ENCODE measurements at places on chromosomes 1 and 21.

GRCh38 chr1:202046748-202047708 lies 36.6 kb downstream of the ELF3 start:
- no peak for DNase-seq

DNA sequence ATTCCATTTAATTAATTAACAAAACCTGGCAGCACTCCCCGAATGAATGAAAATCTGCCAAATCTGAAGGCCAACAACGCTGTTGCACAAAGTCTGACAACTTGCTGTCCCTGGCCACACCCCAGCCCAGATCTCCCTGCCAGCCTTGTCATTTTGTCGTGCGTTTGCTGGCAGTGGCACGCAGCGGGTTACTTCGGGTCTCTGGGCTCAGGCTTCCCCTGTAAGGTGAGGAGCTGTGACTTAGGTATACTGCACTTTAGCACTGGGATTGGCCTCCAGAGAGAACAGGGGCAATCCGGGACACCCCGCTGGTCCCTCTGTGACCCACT lies 34.3 kb upstream of the SIM2 start:
- DNase-seq: no peak

- DNase-seq: no peak
These were observed 2.2 kb upstream of the DNAJC28 start for GRCh38 chr21:33493756-33494155.

GRCh38 chr1:79293611-79294010 lies 287.1 kb upstream of the ADGRL4 start:
- no peak for DNase-seq

DNA sequence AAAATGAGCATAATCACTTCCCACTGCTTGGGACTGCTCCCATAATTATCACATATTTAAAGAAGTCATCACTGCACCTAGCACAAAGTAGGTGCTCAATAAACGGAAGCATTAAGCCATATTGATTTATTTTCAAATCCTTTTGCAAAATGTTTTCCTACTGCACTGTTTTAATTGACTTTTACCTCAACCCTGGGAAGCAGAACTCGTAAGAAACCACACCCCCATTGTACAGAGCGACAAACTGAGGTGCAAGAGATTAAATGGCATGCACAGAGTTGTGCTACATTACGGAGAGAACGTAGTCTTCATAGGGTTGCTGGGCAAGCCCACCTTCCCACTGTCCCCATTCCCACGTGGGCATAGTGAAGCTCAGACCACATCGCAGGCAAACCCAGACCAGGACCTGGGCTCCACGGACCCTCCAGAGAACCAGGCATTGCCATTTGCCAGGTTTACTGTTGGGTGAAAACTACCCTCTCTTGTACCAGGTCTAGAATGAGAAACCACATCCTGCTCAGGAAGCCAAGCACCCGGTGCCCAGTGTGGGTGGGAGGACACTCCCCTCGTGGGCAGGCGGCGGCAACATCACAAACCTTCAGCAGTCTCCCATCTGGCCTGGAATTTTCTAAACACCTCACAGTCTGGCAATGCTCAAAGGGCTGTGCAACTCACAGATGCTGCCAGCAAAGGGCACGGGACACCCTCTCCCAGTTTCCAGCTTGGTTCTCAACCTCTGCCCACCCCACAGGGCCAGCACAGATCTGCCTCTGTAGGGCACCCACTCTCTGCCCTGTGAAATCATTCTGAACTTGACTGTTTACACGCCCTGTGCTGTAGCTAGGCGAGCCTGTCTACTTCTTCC lies 8.2 kb downstream of the IFFO2 start:
- no peak for DNase-seq

DNA sequence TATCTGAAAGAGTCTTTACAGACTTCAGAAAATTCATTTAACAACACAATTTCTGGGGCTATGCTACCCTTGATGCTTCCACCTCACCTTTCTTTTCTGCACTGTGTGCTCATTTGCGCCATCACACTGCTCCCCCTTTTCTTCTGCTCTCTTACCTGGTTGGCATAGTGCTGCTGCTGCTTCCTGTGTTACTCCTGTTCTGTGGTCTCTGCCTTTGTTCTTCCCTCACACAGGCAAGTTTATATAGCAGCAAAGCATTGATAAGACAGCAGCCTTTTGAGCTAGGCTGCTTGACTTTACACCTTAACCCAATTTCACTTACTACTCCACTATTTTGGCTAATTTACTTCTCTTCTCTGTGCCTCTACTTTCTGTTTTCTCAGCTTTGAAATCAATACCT lies 18.3 kb downstream of the SGIP1 start:
- no peak for DNase-seq

GRCh38 chr21:34536311-34536710 lies 24.3 kb upstream of the KCNE1 start:
- no peak for DNase-seq

- DNase-seq: no peak
These were observed 1.0 kb downstream of the DNAJB4 start for GRCh38 chr1:78005755-78006154.

DNA sequence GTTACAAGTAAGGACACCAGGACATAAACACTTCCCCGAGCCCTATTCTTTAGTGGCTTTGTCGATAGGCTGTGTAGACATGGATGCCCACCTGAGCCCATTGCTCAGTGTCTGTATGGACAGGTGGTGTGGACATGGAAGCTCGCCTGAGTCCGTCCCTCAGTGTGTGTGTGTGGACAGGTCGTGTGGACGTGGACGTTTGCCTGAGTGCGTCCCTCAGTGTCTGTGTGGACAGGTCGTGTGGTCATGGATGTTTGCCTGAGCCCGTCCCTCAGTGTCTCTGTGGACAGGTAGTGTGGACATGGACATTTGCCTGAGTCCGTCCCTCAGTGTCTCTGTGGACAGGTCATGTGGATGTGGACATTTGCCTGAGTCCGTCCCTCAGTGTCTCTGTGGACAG lies 38.7 kb upstream of the COL6A2 start:
- no peak for DNase-seq

DNA sequence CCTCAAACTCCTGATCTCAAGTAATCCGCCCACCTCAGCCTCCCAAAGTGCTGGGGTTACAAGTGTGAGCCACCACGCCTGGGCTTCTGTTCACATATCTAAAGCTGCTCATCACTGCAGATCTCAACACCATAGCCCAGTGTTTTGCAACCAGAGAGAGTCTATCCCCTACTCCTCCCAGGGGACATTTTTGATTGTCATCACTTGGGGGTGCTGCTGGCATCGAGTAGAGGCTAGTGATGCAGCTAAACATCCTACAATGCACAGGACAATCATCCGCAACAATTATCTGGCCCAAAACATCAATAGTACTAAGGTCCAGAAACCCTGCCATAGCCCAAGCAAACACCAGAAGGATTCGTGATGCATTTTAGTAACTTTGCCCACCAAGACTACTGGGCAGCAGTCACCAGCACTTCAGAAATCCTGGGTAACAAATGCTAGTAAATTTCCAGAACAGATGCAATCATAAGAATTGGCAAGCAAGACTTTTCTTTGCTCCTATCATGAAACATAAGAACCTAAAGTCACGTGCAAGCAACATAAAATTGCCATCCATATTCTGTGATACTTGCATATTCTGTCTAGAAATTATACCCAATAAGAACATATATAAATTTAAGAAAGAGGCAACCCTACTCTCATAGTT lies 159.2 kb downstream of the APP start:
- DNase-seq: no peak

DNA sequence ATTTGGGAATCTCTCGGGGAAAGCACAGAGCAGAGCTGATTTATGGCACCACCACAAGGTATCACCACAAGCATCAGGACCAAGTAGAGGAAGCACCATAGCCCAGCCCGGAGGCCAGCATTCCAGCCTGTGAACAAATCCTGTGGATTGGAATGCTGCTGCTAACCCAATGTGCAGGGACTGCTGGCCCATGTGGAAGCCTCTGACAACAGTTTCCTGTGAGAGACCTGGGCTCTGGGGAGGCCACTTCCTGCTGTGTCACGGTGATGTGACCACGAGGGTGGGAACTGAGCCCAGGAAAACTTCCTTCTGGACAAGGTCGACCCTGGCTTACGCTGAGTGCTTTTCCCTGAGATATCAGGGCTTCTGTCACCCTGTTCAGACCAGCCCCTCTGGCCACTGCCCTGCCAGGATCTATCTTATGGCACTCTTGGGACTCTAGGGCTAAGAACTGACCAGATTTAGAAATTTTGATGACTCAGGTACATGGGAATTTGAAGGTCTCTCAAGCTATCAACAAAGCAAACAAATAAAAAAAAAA lies 88.3 kb upstream of the NGF start:
- DNase-seq: no peak

GRCh38 chr1:186605762-186606350 lies 74.4 kb downstream of the PTGS2 start:
- DNase-seq: peak; percentile 50

GRCh38 chr1:229191066-229191674 lies 79.7 kb upstream of the RAB4A start:
- DNase-seq: no peak

DNA sequence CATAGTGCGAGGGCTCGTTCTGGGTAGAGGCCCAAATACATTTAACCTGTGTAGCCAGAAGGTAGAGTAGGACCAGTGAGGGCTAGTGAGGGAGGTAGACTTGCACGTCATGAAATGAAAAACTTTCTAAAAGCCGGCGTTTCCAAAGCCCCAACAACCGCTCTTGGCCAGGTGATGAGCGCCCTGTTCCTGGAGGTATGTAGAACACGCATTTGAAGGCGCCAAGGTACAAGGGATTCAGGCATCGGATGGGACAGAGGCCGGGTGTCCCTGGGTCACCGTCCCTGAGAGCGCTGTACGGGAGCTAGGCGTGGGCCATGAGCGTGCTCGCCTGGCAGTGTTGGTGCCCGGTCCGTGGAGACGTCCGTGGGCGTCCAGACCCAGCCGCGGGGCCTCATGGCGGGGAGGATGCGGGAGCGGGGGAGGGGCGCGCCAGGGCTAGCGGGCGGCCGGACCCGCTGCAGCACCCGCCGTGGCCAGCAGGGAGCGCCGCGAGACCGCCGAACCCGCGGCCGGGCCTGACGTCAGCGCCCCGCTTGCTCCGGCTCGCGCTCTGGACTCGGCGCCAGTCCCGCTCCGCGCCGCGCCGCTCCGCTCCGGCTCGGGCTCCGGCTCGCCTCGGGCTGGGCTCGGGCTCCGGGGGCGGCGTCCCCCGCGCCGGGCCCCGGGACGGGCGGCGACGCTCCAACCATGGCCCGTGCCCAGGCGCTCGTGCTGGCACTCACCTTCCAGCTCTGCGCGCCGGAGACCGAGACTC lies at the start of gene PTPRU:
PTPRU (plus strand) TSS at position 568 of the 757 bp plus-strand sequence; CDS start at position 691, 123 bp downstream.
- DNase-seq: peak; percentile 36

GRCh38 chr21:36038701-36039497 lies 21.4 kb downstream of the SETD4 start:
- no peak for DNase-seq

DNA sequence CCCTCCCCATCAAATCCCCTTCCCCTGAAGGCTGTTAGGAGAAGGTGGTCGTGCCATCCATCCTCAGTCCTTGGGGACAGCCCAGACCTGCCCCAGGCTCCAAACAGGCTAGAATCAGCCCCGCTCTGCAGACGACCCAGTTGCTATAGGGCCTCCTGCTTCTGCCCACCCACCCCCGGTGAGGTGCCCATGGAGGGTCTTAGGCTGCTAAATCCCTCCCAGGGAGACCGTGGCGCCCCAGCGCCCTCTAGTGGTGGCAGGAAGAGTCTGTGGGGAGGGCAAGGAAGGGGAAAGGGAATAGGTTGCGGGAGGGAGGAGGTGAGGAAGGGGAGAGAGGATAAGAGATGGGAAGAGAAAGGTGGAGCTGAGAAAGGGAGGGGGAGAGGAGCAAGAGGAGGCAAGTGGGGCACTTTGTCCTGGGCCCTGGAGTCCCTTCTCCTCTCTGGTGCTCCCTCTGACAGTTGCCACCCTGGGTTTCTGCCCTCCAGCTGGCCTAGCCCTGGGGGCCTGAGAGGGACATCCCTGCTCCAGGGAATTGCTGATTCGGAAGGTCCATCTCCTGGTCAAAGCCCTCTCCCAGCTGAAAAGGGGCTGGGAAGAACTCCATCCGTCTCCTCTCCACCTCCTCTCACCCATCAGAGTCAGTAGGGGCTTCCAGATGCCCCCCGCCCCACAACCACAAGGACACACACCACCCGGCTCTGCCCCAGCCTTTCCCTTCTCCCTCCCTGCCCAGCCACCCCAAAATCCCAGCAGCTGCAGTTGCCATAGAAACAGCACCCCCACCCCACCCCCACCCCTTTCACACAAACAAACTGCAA lies 55.4 kb downstream of the CAMK2N1 start:
- DNase-seq: no peak

All from MV-4-11 (cell line).